ENCODE measurements at places on chromosomes 13 and 19.

GRCh38 chr19:6580313-6580712 is 10.6 kb downstream of the CD70 start:
- DNase-seq: no peak

DNA sequence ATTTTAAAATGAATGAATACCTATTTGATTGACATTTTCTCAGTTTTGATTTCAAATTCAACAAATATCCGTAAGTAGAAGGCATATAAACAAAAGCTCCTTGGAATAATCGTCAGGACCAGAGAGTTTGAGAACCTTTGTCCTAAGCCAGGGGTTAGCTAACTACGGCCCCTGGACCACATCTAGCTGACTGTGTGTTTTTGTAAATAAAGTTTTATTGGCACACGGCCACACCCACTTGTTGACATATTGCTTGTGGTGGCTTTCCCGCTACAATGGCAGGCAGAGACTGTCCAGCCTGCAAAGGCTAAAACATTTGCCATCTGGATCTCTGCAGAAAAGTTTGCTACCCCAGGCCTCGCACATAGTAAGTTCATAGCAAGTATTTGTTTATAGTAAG is 83.4 kb downstream of the GNG7 start:
- DNase-seq: no peak

GRCh38 chr19:31096935-31097545 is 252.2 kb downstream of the TSHZ3 start:
- DNase-seq: no peak

- DNase-seq: no peak
Observed at GRCh38 chr13:74056801-74057542, 77.2 kb downstream of the KLF12 start.

DNA sequence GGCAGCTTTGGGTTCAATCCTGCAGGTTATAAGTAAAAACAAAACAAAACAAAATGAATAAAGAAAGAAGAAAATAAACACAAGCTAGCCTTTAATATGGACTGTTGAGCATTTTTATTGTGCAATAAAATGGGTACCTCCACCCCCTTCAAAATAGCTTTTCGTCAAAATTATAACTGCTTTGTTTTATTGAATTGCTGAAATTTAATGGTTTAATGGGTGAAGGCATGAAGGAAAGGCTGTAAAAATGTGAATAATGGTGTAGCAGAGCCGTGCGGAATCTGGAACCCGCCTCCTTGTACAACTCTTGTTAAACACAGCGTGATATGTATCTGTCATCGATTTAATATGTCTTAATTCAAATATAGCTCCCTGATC is 2.2 kb upstream of the ZIC5 start:
- no peak for DNase-seq

GRCh38 chr13:36131931-36132297 is 732 bp upstream of the DCLK1 start:
- DNase-seq: no peak

- DNase-seq: no peak
Observed at GRCh38 chr13:103184413-103184812, 118.2 kb upstream of the SLC10A2 start.

- DNase-seq: no peak
Observed at GRCh38 chr13:98533912-98534311, 43.0 kb downstream of the STK24 start.

DNA sequence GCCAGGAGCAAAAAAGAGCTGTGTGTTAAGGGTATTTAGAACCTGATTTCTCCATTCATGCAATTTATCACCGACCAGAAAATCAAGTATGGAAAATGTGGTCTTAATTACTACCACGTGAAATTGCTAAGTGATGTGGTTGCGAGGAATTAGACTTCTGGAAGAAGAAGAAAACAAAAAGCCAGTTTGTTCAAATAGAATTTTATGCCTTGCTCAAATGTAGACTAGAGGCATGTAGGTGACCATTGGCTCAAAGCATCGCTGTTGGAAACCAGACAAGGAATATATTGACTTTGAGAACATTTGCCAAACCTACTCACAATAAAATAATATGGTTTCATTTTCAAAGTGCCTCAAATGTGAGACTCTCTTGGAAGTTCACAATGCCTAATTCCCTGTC is 57.3 kb upstream of the LRCH1 start:
- DNase-seq: no peak

- DNase-seq: no peak
Observed at GRCh38 chr19:29861574-29861973, 49.8 kb downstream of the CCNE1 start.

DNA sequence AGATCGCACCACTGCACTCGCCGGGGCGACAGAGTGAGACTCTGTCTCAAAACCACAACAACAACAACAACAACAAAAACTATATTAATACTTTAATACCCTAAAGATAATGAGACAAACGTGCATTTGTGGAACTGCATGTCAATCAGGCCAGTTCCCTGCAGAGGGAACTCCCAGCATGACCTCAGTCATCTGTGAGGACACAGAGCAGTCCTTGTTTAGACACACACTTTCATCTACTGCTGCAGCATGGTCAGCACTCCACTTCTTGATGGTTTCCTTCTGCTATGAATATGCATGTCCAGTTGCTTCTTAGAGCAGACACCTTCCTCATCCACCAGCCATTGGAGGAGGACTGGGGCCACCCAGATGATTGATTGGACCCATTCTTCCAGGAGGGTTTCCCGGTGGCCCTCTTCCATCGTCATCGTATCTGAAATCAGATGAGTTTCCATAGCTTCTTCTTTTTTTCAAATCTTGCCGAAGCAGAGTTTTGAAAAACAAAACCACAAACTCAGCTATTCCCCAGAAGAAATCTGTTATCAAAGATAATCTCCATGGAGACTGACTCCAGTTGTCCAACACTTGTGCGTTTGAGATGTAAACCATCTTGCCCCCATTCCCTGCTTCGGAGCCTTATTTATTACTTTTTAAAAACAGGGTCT is 26.5 kb downstream of the ZNF607 start:
- DNase-seq: no peak

- DNase-seq: no peak
Observed at GRCh38 chr13:49733181-49733951, 42.1 kb upstream of the EBPL start.

- DNase-seq: no peak
Observed at GRCh38 chr13:110057052-110057451, 249.9 kb downstream of the COL4A1 start.

DNA sequence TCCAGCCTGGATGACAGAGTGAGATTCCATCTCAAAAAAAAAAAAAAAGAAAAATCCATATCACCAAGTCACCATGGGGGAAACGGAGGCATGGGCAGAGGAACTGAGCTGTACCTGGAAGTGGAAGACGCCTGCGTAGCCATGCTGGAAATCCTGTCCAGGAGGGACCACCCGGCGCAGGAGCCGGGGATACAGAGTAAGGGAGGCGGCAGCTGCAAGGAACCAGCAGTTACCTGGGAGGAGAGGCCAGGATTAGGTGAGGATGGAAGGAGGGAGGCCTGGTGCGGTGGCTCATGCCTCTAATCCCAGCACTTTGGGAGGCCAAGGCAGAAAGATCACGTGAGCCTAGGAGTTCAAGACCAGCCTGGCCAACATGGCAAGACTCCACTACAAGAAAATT is 2.0 kb downstream of the CAPN12 start:
- no peak for DNase-seq

- peak; percentile 46 for DNase-seq
Observed at GRCh38 chr13:73708393-73708985, 425.7 kb downstream of the KLF12 start.

DNA sequence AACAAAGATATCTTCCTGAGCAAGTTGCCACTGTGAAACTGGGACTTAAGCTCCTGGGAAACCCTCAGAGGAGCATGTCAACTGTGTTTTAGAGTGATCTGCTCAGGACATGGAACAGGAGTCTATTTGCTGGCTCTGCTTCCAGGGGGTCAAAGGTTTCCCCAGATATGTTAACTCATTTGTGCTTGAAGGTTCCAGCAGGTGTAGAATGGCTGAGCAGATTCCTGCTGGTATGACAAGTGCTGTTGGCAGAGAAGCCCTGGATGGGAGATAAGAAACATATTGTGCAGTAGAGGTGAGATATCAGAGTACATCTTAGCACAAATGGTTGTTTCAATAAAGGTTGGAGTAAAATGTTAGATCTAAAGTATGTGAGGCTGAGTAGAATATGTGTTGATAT is 282.7 kb upstream of the DACH1 start:
- DNase-seq: no peak

DNA sequence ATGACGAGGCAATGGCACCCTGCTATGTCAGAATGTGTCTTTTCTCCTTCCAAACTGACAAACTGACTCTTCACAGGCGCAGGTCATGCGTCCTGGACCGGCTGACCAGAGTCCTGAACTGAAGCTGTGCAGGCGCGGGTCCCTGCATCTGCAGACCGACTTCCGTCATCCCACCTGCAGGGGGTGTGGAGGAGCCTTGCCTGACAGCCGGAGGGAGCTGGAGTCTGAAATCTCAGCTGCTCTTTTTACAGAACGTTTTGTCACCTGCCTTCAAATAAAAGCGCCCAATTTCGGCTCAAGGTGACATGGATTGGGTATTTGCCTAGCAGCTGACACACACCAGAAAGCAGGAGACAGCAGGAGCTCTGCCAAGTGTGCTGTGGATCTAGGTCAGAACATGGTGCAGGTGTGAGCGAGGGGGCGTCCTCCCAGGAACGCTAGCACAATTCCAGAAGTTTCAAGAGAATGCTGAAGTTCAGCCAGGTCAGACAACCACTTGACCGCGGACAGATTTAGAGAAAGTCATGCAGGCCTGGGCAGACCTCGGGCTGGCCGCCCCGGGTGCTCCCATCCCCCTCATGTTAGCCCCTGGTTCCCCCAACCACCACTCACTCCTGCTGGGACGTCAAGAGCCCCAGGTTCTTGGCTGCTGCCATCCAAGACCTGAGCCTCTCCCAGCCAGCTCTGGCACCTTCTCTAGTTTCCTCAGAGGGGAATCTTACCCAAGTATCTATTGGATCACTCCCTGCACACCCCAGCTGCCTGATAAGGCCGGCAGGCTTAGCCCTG is 32.8 kb downstream of the ELL start:
- DNase-seq: no peak

DNA sequence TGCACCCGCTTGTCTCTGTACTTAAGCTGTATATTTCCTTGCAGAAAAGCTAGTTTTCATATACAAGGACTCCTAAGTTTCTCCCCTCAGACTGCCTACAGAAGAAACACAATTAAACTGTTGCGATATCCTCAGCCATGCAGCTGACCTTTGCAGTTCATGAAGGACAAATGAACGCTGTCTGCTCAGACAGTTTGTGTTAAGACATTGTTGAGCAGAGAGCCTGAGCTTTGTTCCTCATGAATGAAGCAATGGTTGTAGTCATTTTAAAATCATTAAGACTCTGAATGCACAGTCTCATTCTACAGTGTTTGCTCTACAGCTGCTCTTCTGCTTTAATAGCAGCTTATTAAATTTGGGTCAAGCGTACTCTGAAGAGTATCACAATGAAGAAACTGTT is 23.2 kb upstream of the MAB21L1 start:
- no peak for DNase-seq

- no peak for DNase-seq
Observed at GRCh38 chr13:103859952-103860351, 793.7 kb upstream of the SLC10A2 start.

- no peak for DNase-seq
Observed at GRCh38 chr13:75415694-75416093, 66.3 kb downstream of the TBC1D4 start.

DNA sequence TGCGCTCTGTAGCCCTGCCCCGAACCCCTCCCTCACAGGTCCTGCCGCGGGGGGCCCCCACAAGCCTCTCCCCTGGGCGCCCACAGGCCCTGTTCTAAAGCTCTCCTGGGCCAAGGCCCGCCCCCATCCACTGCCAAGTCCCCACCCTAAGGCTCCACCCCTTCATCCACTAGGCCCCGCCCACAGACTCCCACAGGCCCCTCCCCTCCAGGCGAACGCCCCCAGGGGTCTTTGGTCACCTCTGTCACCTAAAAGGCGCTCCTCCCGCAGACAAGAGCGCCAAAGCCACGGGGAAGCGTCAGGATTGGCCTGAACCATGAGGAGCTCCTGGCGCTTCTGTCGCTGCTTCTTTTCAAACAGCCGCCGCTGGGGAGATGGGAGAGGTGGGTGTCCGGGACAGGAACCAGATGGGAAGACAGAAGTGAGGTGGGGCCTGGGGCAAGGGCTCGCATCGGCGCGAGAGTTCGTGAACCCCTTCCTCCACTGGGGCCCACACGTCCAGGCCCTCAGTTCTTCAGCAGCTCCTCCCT is 2.3 kb downstream of the TULP2 start:
- no peak for DNase-seq

GRCh38 chr13:73063166-73063565 is 4.4 kb downstream of the KLF5 start:
- DNase-seq: no peak

DNA sequence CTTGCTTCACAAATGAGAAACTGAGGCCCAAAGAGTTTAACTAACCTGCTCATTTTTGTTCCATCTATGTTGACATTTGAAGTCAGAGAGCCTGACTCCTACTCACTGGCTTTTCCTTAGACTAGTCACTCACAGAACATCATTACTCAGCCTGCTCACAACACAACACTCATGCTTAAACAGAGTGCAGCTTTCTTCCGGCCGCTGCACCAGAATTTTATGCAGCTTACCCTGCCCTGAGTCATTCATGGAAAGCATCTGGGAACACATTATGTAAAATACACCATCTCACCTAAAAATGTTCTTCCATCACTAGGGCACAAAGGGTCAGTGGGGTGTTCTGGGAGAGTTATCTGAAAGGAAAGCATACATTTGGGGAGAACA is 303.4 kb downstream of the SPRY2 start:
- DNase-seq: no peak

GRCh38 chr19:16936901-16937300 is 48.1 kb downstream of the F2RL3 start:
- DNase-seq: no peak

DNA sequence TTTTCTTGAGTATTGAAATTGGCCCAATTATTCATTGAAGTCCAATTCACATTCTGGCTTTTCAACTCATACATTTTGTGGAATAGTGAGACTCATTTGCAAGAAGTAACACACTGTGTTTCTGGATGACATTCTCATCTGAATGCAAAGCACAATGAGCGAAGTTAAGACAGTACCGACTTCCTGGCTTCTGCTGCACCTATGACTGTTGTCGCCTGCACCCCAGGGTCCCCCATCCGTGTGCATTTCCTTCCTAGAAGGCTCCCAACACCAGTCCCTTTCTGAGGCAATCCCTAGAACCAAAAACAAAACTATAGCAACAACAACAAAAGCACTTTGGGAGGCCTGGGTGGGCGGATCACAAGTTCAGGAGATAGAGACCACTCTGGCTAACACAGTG is 183.3 kb downstream of the SHISA2 start:
- no peak for DNase-seq

GRCh38 chr13:50129081-50129705 is 113.9 kb downstream of the KCNRG start:
- DNase-seq: no peak

GRCh38 chr19:58429745-58430144 is 10.2 kb downstream of the ZNF132 start:
- no peak for DNase-seq
